GF-D8 (cell line): ENCODE measurements at places on chromosomes 6 and 20.

DNA sequence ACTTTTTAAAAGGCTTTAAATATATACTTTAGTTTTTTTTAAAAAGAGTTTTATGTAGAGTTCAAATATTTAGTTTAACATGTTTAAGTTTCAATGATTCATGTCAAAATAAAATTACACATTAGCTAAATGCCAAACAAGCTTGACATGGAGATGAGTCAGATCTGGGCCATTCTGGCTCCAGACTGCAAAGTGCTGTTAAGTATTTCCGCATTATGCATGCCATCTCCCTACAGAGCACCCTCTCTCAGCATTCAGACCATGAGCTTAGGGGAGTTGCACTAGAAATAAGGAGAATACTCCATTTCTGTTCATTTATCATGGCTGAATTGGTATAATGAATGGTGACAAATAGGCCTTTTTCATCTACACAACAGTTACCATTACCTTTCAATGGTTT lies 21.5 kb upstream of the HS3ST5 start:
- no peak for DNase-seq

DNA sequence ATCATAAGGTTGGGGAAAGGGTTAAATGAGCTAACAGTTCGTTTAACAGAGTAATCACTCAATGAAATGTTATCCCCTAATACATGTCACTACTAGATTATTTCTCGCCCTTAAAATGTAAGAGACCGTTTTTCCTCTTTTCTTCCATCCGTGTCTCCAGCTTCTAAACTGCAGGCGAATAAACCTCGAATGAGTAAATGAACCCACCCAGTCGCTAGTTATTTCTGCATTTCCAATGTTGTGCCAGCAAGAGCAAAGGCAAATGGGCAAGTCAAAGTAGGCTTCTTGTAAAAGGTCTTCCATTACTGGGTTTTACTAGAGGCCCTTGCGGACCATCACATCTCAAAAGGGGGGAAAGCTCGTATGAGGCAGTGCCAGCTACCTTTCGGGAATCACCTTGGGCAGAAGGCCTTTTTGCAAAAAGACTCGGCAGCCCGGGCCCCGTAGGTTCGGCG lies 400 bp upstream of the SMAP1 start:
- DNase-seq, result no peak

GRCh38 chr6:49784272-49784671 lies 2.8 kb downstream of the PGK2 start:
- no peak for DNase-seq

DNA sequence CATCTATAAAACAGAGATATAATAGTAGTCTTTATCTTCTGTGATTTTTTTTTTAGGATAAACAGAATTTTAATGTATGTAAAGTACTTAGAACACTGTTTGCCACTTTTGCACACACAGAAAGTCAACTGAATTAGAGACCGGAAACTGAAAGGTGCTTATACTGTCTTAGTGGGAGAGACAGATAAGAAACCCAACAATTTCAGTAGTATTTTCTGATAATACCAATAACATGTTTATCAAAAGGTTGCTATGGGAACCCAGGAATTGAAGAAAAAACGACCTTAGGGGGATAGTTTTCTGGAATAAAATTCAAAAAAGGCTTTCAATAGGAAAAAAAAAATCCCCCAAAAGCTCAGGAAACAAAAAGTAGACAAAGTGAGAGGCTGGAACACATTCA lies 138.6 kb downstream of the BCKDHB start:
- no peak for DNase-seq

GRCh38 chr20:33624399-33624798 lies 37.7 kb upstream of the C20orf144 start:
- DNase-seq, result no peak

DNA sequence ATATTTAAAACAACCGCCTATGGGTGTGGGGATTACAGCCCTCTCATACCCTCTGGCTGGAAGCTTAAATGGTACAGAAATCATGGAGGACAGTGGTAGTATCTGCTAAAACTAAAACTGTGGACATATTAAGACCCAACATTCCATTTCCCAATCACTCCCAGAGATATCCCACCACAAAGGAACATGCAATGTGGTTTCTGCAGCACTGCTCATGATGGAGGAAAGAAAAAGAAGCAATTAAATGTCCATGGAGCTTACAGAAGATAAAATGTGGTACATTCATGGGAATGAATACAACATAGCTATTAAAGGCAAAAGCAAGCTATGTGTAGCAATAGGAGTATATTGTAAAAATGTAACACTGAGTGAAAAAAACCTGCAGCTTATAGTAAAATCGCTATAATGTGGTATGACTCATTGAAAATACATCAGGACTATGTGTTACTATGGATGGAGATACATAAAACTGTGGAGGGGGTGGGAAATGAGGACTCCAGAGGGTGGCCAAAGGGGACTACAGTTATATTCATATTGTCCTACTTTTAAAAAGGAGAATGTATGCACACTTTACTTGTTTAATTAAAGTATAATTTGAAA lies 22.9 kb upstream of the NNAT start:
- DNase-seq, result no peak

DNA sequence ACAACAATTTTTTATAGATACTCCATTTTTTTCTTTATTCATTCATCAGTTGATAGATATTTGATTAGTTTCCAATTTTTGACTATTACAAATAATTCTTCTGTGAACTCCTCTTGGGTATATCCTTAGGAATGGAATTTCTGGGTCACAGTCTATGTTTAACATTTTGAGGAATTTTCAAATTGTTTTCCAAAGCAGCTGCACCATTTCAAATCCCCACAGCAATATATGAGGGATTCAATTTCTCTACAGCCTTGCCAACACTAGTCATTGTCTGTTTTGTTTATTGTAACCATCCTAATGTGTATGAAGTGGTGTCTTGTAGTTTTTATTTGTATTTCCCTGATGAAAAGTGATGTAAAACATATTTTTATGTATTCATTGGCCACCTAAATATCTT lies 320.3 kb upstream of the DEFB112 start:
- no peak for DNase-seq

- no peak for DNase-seq
Observed at GRCh38 chr6:134529921-134530320, 212.0 kb upstream of the SGK1 start.

- DNase-seq, result no peak
Observed at GRCh38 chr6:3324262-3324942, 65.7 kb downstream of the PSMG4 start.

- DNase-seq, result no peak
Observed at GRCh38 chr6:43763812-43764522, 6.0 kb upstream of the VEGFA start.

DNA sequence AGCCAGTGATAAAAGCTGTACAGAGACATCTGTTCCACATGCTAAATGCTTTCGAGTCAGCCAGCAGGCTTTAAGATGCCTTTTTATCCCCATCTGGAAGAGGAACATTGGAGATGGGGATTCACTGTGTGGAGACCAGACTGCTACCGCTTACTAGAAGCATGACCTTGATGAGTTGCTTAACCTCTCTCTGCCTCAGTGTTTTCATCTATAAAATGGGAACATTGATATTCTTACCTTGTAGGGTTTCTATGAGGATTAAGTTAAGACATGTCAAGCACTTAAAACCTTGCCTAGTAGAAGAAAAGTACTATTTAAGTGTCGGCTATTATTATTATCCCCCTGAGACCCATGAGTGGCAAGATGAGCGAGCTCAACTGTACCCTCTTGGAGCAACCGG lies 165.3 kb upstream of the SNX9 start:
- no peak for DNase-seq

DNA sequence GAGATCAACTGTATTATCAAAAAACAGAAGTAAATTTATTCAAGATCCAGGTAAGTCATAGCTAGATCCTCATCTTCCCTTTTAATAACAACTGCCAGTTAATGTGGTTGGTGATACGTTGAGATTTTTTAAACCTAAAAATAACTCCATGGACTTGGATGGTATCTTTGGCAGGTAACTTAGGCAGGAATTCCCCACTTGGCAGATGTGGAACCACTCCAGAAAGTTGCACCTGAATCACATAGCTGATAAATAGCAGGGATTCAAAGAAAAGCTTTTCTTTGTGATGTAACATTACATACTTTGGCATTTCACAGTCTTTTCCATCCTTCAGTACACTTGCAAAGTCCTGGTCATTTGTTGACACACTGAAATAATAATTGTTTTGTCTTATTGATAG lies 62.6 kb downstream of the PRPH2 start:
- no peak for DNase-seq

GRCh38 chr20:41889126-41889843 lies 271.1 kb upstream of the CHD6 start:
- no peak for DNase-seq

- DNase-seq, result no peak
Observed at GRCh38 chr6:139768196-139768595, 393.7 kb upstream of the CITED2 start.

DNA sequence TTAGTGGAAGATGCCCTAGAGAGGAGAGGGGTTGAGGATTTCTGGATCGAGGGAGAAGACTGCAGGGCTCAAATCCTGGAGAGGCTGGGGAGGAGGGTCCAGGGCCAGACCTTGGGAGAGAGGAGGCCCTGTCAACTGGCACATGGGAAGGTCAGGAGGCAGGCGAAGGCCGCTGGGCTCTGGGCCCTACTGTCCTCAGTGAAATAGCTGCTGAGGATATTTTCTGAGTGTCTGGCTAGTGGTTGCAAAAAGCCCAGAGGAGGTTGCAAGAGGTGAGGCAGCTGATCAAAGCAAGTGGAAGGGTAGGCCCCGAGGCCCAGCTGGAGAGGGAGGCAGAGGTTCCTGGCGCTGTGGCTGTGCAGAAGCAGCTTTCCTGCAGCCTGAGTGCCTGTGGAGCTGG lies 103.4 kb upstream of the MLN start:
- no peak for DNase-seq

DNA sequence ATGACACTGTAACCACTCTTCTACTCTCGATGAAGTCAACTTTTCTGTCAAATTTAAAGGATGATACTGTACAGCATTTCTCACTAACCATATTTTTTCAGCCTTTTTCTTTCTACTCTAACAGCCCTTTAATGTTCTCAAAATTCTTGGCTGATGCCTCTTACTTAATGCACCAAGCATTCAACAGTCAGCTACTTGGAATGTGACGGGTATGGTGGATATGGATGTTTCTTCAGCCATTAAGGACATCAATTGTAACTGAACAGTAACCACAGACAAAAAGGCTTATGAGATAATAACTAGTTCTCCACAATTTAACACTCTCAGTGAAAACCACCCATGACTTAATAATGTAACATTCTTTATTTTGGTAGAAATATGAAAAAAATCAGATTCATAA lies 467.2 kb upstream of the ZNF337 start:
- no peak for DNase-seq

GRCh38 chr6:7846966-7847818 lies 63.4 kb downstream of the TXNDC5 start:
- no peak for DNase-seq

GRCh38 chr20:53578492-53579222 lies 15.0 kb downstream of the ZNF217 start:
- peak; percentile 73 for DNase-seq

- DNase-seq, result no peak
Observed at GRCh38 chr6:165848086-165848426, 185.0 kb upstream of the PDE10A start.

DNA sequence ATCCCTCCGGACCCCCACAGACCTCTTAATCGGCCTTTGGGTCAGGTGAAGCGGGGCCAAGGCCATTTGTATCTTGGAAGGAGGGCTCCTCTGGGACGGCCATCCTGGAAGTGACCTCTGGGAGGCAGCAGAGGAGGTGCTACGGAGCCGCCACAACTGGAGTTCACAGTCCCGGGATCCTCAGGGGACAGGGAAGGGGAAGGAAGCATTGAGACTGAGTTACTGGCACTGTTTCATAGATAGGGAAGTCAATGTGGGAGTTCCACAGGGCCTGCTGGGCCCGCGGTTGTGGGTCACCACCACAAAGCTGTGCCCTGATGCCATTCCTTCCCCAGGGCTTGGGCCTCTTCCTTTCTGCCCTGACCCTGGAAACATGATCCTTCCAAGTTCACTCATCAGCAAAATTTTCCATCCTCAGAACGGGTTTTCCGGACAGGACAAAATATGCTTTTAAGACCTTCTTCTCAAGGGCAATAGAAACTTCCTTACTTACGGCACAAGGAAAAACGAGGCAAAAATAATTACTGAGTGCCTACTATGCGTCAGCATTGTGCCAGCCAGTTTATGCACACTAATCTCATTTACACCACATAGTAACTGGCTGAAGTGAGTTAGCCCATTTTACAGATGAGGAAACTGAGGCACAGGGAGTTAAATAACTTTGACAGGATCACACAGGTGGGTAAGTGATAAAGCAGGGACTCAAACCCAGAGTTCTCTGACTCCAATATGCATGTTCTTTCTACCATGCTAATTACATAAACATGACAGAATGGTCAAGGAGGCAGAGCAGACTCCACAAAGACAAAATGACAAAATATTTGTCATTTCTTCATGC lies 143.8 kb downstream of the UNC5CL start:
- DNase-seq, result no peak

DNA sequence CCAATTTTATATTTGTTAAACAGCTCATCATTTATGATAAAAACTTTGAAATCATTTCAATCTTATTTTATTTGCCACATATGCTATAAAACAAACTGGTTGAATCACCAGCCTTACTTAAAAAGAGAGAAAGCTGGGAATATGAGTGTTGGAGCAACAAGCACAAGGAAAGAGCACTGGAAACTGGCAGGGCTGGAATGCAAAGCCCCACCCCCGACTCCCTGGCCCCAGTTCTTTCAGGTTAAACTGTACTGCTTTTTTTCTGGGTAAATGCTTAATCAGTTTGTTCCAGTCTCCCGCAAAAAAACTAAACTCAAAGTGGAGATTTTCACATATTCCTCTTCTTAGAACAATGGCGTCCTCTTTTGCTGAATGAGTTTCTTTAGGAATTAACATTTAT lies 433.8 kb upstream of the NOX3 start:
- DNase-seq, result no peak

DNA sequence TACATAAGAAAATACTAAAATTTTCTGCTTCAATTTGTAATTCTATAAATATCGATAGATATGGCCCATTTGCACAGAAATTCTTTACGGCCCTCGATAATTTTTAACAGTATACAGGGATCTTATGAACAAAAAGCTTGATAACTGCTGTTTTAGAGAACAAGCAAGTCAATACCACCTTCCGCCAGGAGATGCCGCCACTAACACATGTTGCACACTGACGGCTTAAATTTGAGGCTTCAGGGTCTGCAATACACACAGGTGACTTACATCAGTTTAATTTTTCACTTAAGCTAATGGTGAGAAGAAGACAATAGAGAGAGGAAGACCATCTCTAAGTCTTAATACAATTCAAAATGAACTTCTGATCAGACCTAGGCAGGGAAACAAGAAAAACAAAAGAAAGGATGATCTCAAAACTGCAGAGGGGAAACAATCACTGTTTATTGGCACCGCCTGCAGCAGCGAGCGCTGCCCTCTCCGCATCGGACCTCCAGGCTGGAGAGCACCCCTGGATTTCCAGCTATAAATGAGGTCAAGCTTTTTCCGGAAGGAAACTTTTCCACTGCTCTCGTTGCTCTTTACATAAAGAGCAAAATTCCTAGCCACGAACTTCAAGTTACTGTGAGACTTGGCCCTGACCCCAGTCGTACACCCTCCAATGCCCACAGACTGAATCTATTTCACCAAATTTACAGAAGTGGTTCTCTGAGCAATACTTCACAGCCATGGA lies 53.9 kb downstream of the OTOR start:
- no peak for DNase-seq

- no peak for DNase-seq
Observed at GRCh38 chr20:5600982-5601381, 149.2 kb upstream of the SHLD1 start.

GRCh38 chr6:125749865-125750691 lies 646 bp downstream of the HEY2 start:
- DNase-seq, result no peak

- no peak for DNase-seq
Observed at GRCh38 chr6:13664703-13665352, 46.8 kb downstream of the RANBP9 start.

- no peak for DNase-seq
Observed at GRCh38 chr6:96657344-96657743, 94.4 kb downstream of the FHL5 start.
